ENCODE measurements at places on chromosomes 3 and 15.

DNA sequence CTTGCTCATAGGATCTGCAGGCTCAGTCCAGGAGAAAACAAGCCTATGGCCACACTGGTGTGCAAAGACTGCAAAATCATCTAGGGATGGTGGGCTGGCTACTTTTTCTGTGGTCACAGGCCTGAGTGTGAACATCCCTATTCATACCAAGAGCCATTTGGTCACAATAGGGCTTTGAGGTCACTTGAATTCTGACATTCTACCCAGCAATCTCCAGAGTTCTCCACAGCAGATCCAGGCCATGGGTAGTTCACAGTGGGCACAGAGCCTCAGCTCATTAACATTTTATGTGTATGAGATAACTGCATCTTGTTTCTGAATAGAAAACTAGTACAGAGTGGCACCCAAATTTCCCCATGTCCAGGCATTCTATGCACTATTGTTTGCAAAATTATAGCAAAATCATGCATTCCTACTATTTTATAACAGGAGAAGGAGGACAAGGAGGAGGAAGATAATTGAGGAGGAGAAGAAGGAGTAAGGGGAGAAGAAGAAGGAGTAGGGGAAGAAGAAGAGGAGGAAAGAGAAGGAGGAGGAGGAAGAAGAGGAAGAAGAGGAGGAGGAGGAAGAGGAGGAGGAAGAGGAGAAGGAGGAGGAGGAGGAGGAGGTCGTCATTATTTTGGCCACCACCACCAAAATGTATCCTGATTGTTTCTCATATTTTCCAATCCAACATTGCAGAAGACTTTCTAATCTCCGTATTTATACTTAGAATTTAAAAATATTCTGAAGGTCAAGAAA lies 129.0 kb downstream of the SEMA6D start:
- DNase-seq: no peak

GRCh38 chr3:132756108-132756650 lies 34.0 kb upstream of the NPHP3 start:
- DNase-seq: no peak

GRCh38 chr3:101509281-101509680 lies 3.7 kb downstream of the SENP7 start:
- DNase-seq: no peak

DNA sequence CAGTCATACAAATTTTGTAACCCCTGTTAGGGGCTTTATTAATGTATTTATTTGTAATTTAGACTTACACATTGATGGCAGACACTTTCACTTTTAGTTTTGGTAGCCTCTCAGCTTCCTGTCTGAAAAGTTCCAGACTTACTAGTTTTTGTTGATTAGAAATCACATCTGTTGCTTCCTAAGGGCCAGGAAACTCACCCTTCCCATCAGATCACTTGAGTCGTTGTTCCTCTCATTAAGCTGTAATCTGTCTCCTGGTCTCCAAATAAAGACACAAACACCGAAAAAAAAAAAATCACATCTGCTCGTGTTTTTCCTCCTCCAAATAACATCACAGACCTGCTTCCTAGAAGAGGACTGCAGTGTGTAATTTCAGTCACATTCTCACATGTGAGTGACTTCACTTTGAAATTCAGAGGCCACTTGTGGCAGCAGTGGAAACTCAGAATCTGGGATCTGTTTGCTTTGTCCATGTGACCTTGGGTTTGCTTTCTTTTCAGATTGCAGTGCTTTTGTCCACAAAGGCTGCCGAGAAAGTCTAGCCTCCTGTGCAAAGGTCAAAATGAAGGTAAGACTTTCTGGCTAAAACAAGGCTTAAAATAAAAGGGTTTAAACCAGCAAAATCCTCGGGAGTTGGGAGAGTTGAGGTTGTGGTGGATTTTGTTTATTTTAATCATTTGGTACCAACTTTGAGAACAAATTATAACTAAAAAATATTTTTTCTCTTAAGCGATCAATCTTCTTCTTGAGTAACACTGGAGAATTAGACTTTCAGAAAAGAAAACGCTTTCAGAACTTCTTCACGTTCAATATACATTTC lies 87.0 kb downstream of the KLHL25 start:
- DNase-seq: no peak

DNA sequence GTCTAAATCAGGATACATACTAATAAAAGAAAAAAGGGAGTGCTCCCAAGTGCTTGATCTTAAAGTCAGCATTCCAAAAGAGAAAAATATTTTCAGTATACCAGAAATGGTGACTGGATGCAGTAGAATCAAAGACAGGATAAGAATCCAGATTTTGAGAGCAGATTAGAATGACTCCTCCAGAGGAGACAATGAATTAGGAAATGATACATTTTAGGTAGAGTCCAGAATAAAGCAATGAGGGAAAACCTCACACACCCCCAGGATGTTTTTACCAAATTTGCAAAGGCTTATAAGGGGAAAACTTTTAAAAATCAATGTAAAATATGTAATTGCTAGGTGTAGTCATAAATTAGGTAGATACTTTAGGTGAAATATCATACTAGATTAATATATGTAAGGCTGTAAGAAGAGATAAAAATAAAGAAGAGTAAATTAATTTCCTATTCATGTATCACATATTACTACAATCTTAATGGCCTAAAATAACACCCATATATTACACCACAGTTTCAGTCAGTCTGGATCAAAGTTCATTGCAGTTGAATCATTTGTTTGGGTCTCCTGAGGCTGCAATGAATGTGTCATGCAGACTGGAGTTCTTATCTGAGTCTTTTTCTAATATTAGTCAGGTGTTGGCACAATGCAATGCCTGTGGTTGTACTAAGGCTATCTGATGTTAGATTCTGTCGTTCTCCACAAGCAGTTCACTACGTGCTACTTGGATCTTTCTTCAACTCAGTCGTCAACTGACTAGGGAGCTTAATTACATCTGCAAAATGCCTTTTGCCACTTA lies 547.8 kb upstream of the EPHA6 start:
- DNase-seq: no peak
